ENCODE measurements at places on chromosomes 5 and 9.
A peak's percentile ranks its signal among the peaks of the same experiment; 100 is the strongest.

GRCh38 chr5:56802205-56802604 lies 13.1 kb upstream of the MAP3K1 start:
- DNase-seq = no peak

GRCh38 chr5:31967461-31967860 lies 206.7 kb downstream of the GOLPH3 start:
- no peak for DNase-seq

GRCh38 chr5:62465985-62466925 lies 53.7 kb downstream of the IPO11 start:
- no peak for DNase-seq

DNA sequence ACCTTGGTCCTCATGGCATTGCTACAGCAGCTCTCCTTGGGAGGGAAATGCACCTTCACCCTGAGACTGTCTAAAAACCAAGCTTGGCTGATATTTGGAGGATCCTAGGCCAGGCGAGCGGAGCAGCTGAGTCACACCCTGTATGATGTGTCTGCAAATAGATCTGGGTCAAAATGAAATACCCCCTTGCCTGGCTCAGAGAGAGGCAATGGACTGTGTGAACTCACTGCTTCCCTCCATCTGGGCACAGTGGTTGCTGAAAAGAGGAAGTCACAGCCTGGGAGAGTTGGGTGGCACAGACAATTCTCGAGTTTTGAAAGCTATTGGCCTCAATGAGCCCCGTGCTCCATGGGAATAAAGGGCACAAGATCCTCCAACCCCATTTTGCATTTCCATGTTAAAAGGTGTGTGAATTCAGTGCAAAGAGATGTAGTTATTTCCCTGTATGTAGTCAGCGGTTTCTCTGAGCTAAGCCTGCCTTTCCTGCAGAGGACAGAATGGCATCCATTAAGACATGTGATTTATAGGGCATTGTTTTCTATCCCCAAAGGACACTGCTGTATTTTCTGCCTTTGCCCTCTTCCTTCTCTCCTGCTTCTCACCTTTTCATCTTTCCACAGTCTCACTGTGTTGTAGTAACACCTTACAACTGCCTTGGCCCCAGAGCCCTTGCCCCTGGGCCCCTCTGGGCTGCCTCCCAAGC lies 177.2 kb downstream of the GADD45G start:
- DNase-seq = peak; percentile 87

DNA sequence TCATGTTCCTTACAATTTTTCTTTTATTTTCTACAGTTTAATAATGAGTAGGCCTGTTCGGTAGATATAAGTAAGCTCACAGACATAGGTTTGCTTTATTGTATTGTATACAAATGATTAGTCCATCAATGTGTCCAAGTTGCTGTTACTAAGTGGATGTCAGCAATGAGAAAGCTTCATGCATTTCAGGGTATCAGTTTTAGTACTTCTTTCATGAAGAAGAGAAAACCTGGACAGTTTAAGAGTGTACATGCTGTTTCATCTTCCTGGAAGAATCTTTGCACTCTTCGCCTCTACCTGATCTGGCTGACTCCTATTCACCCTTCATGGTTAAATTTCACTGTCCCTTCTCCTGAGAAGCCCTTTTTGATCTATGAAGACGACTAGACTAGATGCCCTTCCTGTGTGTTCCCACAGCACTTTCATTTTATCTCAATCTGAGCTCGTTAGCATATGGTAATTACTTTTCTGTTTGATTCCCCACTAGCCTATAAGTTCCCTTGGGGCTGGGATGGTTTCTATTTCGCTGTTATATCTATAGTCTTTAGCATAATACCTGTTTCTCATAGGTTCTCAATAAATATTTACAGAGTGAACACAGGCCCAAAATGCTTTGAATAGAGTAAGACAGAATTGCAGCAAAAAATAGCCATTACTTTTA lies 70.7 kb downstream of the CETN3 start:
- DNase-seq = no peak

DNA sequence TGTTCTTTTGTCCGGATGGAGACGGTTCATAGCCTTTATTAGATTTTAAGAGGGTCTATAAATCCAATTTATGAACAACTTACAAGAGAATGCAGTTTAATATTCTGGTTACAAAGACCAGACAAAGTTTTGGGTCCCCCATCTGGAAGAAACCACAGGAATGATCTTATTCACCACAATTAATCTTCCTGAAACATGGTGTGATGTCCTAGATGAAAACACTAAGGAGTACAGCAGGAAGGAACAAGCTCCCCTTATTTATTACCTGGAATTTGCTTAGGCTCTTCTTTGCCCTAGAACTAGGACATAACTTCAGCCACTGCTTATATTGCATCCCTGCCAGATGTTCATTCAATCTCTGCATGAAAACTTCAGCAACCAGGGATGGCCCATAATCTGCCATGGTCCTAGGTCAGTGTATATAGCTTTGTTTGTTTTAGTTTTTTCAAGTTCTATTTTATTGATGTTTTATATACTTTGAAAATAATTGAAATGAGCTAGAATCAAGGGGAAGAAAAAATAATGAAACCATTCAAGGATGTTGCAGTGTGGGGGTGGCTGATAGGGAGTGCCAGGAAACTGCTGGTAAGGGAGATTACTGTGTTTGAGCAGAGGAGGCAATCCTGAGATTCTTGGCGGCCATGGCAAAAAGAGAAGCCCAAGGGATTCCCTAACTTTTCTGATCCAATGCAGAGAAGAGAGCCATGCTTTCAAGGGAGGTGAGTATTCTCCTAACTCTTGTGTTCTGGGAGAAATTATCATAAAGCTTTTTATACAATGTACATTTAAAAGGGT lies 16.8 kb downstream of the TXNDC8 start:
- DNase-seq = no peak

GRCh38 chr9:72675586-72675985 lies 154.2 kb downstream of the TMC1 start:
- no peak for DNase-seq

- no peak for DNase-seq
These were observed 21.2 kb downstream of the SLC6A3 start for GRCh38 chr5:1423901-1424603.

DNA sequence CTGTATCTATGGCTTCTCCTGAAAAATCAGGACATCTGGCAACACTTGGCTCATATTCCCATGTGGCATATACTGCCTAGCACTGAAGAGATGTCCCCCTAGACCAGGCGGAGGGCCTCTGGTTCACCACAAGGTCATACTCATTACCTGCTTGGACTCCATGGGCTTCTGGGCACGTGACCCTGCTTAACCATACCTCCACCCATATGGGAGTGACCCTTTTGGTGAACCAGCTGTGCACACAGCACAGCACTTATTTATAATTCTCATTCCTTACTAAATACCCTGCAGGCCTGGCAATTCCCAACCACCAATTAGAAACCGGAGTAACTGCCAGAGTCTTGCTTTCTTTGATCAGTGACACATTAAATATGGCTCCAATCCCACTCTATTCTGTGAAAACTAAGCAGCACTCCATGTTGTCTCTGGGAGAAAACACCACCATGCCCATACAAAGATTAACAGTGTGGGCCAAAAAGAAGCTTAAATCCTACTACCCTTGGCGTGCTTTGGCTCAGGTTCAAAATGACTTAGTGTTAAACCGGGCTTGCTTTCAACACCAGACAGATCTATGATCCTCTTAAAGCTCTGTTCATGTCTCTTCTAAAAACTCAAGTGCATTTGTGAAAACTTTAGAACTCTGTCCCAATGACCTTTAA lies 57.7 kb downstream of the MTMR12 start:
- no peak for DNase-seq

GRCh38 chr9:91426123-91426745 lies 2.6 kb upstream of the NFIL3 start:
- peak; percentile 63 for DNase-seq

- DNase-seq = no peak
These were observed 207.7 kb downstream of the YTHDC2 start for GRCh38 chr5:113721171-113721570.

DNA sequence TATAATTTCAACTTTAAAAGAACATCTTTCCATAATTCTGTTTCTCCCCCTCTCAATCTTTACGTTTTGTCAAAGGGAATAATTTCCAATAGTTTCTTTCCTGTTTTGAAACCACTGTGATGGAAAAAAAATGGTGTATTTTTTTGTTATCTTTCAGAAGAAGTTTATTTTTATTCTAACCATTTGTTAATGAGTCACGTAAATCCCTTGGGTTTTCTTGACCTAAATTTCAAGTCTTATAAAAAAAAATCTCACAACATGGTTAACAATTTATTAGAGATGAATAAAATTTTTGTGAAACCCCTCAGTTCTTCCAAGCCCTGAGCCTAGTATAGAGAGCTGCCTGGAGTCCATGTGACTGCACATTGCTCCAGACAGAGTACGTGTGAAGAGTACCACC lies 106.1 kb upstream of the FBXL17 start:
- DNase-seq = no peak

GRCh38 chr9:99078717-99079116 lies 26.2 kb upstream of the TGFBR1 start:
- no peak for DNase-seq

- DNase-seq = no peak
These were observed 175.6 kb upstream of the NREP start for GRCh38 chr5:111932628-111933027.

DNA sequence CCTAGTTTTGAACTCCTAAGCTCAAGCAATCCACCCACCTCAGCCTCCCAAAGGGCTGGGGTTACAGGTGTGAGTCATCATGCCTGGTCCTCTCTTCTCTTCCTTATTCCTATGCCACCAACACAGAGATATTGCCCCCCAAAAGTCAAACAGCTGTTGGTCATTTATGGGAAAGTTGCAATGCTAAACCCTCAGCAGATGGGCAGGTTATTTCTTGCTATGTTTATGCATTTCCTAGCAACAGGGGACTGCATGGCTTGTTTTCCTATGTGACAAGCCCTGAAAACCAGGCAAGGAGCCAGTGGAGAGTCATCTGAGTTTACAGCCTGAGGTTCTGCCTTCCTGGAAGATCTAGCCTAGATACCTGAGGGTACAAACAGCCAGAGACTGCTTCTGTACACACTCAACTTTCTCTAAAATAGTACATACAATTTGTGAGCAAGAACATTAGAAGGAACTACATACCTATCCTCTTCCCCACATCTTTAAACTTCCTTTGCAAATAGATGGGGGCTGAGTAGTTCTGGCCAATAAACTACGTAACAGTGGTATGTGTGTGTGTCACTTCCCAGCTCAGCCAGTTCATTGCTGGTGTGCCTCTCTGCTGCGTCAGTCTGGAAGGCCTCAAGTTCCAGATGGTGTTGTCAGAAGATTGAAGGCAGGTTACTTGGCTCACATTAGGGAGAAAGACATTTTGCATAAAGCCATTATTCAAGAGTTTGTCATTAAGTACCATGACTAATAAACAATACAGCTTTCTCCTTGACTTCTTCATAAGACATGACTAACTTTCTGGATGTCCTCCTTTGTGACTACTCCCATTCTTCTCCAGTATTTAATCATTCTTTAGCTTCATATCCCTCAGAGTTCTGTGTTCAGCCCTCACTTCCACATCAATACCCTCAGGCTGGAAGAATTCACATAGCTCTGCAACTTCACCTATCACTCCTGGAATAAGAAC lies 65.3 kb downstream of the CSNK1A1 start:
- DNase-seq = no peak

GRCh38 chr5:176948458-176948857 lies 49.3 kb upstream of the HK3 start:
- DNase-seq = no peak

DNA sequence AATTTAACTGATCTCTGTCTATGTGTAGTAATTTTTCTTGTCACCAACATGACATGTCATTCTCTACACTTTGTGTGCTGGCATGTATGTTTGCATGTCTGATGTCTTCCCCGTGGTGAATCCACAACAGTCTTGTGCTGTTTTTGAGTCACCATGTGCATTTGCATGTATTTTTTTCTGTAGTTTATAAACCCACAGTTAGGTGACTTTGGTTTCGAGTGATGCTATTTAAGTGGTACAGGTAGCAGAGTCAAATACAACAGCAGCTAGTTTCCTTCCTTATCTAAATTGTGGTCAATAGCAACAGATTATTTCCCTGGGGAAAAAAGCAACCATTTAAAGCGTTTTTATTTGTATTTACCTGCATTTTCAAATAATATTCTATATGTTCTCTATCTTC lies 89.9 kb upstream of the FSD1L start:
- DNase-seq = no peak

GRCh38 chr5:121049971-121050370 lies 585.9 kb downstream of the PRR16 start:
- no peak for DNase-seq

GRCh38 chr5:44801992-44802391 lies 6.8 kb upstream of the MRPS30 start:
- DNase-seq = no peak

- DNase-seq = no peak
These were observed 58.6 kb upstream of the CTXN3 start for GRCh38 chr5:127590156-127590722.

- no peak for DNase-seq
These were observed 117.6 kb upstream of the HAND1 start for GRCh38 chr5:154595662-154596061.

DNA sequence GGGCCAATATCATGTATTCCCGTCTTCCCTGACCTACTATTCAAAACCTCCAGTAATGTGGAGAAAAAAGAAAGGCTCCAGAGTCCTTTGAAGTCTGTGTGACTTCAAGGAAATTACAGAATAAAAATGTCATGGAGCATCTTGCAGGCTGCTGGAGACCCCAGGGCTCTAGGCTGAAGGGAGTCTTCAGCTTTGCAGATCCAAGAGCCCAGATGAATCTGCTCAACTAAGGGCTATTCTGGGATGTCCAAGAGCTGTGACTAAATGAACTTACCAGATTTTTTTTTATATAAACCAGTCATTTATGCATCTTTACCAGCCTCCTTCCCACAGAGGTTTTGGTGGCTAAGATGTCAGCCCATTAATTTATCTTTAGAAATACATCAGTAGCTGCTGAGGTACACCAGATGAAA lies 167.3 kb downstream of the MUSK start:
- no peak for DNase-seq

- DNase-seq = peak; percentile 72
These were observed 118.7 kb downstream of the LPAR1 start for GRCh38 chr9:110919609-110920008.

DNA sequence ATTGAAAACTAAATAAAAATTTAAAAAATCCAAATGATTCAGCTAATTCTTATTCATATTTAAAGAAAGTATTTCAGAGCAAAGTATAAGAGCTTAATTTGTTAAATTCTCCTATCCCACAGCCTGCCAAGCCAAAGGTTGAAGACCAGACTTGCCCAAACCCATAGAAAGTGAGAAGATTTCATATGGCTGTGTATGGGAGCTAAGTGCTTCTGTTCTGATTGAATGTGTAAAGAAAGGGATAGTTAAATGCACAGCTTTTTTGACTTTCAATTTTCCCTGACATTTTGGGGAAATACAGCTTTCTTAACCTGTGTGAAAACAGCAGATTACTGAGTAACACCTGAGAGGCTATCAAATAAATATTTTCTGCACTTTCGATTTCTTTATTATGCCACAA lies 125.0 kb upstream of the MTAP start:
- no peak for DNase-seq

- no peak for DNase-seq
These were observed 24.4 kb downstream of the MEGF9 start for GRCh38 chr9:120689860-120690259.

DNA sequence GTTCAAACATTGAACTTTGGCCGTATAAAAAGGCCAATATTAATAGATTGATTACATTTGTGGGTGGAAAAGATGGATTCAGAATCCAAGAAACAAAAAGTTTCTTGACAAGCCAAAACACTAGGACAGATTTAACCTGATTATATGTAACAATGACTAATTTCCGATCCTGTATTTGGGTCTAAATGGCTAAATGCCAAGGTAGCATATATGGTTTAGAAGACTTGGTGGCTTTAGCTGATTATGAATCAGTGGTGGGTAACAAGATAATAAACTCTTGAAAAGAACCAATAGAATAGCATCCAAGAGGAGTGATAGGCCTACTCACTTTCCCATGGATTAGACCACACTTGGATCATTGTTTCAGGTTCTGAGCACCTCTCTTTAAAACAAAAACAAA lies 21.8 kb upstream of the ANP32B start:
- no peak for DNase-seq
